ENCODE measurements at places on chromosomes 3 and 15. TPM values are rescaled to one million over a fixed set of nuclear protein-coding genes. Genes with fewer than 3 reads are reported as not detected.

GRCh38 chr3:115226844-115227445 lies 79.9 kb upstream of the ZBTB20 start:
- no peak for DNase-seq

Gene SLC6A20
- polyA plus RNA-seq = 0.07 TPM

DNA sequence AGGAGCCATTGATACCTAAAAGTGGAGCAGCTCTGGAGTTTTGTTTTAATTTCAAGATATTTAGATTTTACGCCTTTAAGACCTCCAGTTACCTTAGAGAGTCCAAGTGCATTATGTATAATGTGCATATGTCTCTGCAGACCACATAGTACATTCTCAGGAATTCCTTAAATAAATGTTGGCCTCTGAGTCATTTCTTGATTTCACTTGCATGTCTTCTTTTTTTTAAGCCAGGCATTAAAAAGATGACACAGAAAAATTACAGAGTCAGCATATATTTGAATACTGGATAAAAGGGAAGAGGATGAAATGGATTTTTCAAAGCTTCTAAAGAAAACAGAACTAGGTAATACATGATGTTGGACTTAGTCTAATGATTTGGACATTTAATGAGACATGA lies 125.2 kb downstream of the TMCO5A start:
- no peak for DNase-seq

Gene KY
- 1.2 TPM for polyA plus RNA-seq
